Anterior cingulate cortex (tissue), 58 donors: ENCODE measurements at places on chromosomes 6 and 20.
A peak's percentile ranks its signal among the peaks of the same experiment; 100 is the strongest.

DNA sequence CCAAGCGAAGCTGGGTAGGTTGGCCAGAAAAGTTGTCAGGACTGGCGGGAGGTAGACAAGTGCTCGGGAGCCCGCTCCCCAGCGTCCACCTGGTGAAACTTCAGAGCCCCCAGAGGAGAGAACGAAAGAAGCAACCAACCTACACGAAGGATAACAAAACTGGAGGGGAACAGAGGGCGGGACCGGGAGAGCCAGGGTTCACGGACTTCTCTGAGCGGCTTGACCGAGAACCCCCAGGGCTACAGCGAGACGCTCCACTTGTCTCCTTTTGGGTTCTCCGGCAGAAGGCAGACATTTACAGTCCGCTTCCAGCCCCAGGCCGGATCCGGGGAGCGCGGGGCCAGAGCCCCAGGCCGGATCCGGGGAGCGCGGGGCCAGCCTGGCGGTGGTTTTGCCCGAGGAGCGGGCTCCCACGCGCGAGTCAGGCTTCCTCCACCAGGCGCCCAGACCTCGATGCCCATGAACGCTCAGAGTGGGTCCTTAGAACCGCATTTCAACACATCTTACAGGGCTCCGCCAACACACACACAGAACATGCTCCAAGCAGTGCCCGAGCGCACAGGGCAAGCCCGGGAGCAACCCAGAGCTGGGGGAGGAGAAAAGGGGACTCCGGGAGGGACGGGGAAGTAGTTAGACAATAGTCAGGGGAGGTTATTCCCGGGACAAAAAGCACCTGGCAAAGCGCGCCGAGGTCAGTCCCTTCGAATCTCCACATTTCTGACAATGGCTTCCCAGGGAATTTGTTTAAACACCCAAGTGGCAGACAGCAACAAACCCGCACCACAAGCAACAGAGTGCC is 1.1 kb downstream of the PTPRK start:
- DNase-seq: no peak

- no peak for DNase-seq
Measured at GRCh38 chr6:3398755-3399696, 57.8 kb downstream of the SLC22A23 start.

DNA sequence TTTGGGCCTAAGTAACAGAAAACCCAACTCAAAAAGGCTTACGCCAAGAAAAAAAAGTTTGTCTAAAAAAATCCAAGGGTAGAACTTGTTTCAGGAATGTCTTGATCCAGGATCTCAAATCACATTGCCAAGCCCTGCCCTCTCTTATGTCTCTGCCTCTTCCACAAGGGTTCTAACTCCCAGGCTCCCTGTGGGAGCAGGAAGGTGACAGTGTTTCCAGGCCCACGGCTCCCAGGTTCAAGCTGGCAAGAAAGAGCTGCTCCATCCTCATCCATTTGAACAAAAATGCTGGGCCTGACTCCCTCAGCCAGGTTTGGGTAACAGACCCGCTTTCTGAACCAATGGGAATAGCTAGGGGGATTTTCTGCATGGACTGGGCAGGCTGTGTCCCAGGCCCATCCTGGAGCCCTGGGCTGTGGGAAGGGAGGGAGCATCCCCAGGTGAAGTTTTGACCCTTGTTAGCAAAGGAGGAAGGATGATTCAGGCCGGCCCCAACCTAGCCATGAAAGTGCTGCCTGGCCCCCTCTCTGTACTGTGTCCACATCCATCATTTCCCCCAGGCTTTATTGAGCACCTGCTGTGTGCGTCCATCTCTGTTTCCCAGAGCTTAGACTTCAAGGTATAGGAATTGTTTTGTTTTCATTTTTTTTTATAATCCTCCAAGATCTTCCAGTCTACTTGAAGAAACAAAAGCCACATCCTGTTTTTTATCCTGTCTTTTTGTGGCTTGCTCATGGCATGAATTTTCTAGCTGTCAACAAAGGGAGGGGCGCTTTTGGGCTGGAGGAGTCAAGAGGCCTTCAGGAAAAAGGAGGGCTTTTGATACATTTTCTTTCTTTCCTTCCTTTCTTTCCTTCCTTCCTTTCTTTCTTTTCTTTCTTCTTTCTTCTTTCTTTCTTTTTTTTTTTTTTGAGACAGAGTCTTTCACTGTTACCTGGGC is 159.8 kb downstream of the TFAP2C start:
- DNase-seq: no peak

DNA sequence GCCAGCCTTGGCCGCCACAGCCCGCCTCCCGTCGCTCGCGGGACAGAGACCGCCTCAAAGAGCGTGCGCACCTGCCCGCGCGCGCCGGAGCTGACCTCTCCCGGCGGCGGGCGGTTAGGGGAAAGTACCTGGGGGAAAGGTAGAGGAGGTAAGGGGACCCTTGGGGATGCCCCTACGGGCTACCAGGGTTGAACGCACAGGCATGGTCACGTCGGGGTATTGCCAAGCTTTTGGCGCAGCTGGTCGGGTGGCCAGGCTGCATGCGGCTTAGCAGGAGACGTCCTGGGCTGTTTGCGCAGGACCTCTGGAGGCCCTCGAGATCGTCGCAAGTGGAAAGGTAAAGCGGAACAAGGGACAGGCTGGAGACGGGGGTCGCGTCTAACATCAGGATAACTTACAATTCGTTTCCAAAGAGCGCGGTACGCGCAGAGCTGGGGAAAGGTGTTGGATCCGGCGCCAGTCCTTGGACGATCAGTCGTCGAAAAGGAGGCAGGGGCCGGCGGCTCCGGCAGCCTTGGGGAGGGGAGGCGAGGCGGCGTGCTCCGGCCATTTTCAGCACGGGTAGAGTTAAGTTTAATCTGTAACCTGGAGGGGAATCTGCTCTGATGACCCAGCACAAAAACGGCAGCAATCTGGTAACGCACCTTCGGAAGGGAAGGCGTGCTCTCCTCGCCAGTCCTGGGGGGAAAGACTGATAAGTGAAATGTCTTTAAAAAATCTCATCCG is 9.0 kb downstream of the GNAS-AS1 start:
- no peak for DNase-seq

- no peak for DNase-seq
Measured at GRCh38 chr6:111761783-111762312, 111.4 kb downstream of the FYN start.

DNA sequence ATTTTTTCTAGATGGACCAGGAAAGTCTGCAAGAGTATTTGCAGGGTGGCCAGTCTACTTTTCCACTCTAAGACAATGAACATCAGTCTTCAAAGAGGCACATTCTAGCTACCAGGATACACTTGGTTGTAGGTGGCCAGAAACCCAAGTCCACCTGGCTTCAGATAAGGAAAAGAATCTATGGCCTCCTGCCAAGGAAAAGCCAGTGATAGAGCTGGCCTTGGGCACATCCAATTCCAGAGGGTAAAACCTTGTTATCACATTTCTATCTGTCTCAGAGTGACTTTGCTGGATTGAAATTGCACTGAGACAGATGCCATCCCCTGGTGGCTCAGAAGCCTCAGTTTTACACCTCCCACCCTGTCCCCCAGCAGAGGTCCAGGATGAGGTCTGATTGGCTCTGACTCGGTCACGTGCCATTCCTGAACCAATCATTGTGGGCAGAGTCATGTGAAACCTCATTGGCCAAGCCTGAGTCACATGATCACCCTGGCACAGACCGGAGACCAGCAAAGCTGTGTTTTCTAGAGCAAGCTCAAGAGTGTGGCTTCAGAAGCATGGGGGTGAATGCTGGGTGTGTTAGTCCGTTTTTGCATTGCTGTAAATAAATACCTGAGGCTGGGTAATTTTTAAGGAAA is 497.4 kb upstream of the SULF2 start:
- no peak for DNase-seq

GRCh38 chr6:137426007-137426689 is 68.0 kb downstream of the OLIG3 start:
- no peak for DNase-seq

GRCh38 chr6:129493354-129493902 is 216.5 kb downstream of the ARHGAP18 start:
- DNase-seq: no peak

DNA sequence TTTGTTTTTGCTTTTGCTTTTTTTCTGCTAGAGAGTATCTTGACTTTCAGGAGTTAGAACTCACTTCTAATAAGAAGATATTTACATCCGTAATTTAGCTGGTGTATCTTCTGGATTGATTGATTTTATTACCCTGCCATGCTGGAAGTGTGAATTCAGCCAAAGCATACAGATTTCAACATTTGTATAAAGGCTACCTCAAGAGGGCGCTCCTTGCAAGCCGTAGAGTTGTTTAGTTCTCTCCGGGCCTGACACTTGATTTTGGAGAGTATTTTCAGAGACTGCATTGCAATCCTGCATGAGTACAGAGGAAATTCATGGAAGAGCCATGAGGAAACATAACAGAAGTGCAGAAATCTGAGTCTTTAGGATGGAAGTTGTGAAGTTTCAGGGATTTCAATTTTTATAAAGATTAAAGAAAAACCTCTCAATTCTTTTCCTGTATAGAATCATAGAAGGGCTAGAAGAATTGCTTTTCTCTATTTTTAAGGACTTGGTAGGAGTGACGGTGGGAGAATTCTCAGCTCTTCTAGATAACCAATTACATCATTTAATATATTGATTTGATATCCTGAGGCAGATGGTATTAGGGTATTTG is 66.7 kb upstream of the TIAM2 start:
- peak; percentile 29 for DNase-seq

DNA sequence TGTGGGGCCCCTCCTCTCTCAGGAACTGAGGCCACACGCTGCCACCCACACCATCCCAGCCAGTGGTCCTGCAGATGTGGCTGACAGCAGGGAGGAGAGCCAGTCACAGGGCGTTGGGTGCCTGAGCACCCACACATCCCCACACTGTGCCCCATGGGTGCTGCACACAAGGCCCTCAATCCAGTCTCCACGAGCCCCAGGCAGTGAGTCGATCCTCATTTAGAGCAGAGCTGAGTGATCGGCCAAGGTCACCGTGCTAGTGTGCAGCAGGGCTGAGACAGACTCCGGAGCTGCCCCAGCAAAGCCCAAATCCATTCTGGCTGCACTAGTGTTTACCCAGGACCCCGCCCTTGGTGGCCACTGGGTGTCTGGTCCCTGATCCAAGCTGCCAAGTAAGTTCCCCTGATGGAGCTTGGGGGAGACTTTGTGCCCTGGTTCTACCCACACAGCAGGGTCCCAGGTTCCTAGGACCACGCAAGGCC is 9.0 kb downstream of the C20orf203 start:
- DNase-seq: no peak

- DNase-seq: no peak
Measured at GRCh38 chr6:33737267-33738026, 9.3 kb downstream of the IP6K3 start.

DNA sequence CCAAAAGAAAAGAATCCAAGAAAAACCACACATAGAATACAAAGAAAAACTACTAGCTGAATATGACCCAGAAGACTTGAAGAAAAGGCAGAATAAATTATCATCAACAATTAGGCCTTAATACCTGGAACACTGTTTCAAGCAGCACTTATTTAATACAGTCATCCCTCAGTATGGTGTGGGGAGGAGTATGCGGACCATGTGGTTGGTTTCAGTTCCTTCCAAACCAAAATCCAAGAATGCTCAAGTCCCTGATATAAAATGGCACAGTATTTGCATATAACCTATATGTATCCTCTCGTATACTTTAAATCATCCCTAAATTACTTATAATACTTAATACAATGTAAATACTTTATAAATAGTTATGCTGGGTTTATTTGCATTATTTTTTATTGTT is 16.1 kb downstream of the CDK19 start:
- no peak for DNase-seq

GRCh38 chr20:38139977-38140753 is 24.9 kb downstream of the TGM2 start:
- DNase-seq: no peak

GRCh38 chr6:142047934-142048592 is 84.7 kb upstream of the GJE1 start:
- no peak for DNase-seq

DNA sequence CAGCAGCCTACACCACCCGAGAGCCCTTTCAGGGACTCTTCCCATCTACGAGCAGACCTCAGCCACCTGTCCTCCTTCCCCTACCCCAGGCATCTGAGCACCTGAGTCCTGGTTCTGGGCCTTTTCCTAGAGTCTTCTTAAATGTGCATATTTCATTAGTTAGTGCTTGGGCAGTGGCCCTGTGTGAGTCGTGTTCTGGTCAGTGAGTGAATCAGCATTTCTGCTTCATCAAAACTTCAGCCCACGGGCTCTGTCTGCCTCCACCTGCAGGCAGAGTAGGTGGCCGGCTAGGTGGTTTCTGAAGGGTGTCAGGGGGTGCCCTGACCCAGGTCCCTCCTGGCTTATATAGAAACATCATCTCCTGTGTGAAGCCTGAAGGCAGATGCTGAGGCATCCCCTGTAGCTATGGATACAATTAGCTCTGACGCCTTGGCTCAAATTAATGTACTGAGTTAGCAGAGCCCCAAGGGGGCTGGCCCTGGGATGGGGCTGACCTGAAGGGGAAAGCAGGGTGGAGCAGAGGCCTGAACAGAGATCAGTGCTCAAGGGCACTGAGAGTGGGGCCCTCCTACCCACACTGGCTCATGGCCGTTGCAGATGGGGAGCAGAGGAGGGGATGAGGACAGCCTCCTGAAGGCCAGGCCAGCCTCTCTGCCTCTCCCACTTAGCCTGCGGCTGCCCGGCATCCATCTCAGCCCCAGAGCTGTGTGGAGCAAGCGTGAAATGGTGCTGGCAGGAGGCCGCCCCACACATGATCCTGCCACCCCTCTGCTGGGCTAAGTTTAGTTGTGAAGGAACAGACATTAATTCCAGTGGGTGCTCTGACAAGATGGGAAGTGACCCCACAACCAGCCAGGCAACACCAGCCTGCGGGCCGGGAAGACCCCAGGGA is 13.6 kb downstream of the IP6K3 start:
- no peak for DNase-seq

DNA sequence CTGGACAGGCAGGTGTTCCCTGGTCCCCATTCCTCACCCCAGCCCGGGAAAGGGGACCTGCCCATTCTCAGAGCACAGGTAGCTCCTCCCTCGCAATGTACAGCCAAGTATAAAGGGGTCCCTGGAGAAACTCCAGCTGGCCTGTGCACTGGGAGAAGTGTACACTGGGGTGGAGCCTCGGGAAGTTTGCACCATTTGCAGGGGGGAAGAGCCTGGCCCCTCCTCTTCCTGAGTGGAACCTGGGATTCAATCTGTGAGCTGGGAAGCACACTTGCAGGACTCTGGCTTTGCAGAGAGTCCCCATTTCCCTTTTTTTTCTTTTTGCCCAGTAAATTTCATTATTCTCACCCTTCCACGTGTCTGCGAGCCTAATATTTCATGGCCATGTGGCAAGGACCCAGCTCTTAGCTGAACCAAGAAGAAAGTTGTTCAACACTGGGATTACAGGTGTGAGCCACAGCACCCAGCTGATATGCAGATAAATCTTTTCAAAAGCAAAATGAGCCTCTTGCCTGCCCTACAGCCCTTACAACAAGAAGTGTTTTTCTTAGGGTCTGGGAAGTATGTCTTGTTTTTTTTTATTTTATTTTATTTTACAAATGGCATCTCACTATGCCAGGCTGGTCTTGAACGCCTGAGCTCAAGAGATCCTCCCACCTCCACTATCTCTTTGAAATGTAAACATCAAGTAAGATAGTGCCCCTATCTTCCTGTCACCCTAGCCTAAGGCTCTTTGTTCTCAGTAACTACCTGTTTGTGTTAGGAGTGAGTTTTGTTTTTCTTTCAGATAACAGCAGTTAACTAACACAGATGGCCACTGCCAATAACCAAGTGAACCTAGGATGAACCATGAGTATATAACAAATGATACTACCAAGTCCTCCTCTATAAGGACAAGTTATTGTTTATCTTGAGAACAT is 9.3 kb upstream of the RNGTT start:
- no peak for DNase-seq

- DNase-seq: no peak
Measured at GRCh38 chr6:39086711-39087110, 28.3 kb downstream of the SAYSD1 start.
